Stimulated activated CD4-positive, alpha-beta T cell treated with anti-CD3 and anti-CD28 coated beads, TNF-alpha, amount 100 ng/mL, for 1 hour (primary cell): ENCODE measurements at places on chromosomes 2 and 18.

DNA sequence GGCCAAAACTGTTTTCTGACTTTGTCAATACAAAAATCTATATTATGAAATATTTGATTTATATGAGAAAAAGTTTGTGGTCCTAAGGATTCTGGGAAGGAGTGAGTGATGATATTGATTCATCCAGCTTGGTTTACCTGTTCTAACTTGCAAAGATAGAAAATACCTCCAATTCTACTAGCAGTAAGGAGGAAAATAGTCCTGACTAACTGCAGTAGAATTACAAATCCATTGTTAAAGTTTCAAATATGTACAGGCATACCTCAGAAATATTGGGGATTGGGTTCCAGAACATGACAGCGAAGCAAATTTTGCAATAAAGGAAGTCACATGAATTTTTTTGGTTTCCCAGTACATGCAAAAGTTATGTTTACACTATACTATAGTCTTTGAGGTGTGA lies 158.8 kb upstream of the CYRIA start:
- no peak for DNase-seq

DNA sequence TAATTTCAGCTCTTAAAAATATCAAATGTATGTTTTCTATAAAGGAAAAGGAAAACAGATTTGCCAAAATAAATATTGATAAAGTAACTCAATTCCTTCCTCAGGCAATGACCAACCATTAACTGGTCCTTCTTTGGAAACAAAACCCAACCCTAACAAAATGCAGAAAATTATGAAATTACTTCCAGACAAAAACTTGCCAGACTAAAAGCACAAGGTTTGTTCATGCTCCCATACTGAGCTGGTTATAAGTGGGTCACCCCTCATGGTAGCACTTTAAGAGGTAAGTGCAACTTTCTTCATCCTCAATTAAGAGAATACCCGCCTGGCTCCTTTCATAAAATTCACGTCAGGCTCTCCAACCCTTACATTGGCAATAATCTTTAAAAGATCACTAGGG lies 31.1 kb upstream of the TTC32 start:
- DNase-seq, result no peak

DNA sequence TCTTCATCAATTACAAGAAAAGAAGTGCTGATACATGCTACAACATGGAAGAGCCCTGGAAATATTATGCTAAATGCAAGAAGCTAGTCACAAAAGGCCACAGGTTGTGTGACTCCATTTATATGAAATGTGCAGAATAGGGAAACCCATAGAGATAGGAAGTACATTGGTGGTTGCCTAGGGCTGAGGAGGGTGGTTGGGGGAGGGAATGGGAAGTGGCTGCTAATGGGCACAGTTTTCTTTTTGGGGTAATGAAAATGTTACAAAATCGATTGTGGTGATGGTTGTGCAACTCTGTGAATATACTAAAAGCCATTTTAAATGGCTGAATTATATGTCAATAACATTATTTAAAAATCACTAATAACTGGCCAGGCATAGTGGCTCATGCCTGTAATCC lies 24.3 kb upstream of the RESP18 start:
- DNase-seq, result no peak

- no peak for DNase-seq
Measured at GRCh38 chr2:205688417-205689200, 6.3 kb downstream of the NRP2 start.

- DNase-seq, result no peak
Measured at GRCh38 chr2:202050652-202051051, 17.0 kb downstream of the FZD7 start.

- DNase-seq, result no peak
Measured at GRCh38 chr2:46615986-46616485, 136.7 kb downstream of the TMEM247 start.

- no peak for DNase-seq
Measured at GRCh38 chr2:175241691-175242090, 60.2 kb upstream of the ATP5MC3 start.

- no peak for DNase-seq
Measured at GRCh38 chr2:241632478-241633325, 4.3 kb downstream of the THAP4 start.

DNA sequence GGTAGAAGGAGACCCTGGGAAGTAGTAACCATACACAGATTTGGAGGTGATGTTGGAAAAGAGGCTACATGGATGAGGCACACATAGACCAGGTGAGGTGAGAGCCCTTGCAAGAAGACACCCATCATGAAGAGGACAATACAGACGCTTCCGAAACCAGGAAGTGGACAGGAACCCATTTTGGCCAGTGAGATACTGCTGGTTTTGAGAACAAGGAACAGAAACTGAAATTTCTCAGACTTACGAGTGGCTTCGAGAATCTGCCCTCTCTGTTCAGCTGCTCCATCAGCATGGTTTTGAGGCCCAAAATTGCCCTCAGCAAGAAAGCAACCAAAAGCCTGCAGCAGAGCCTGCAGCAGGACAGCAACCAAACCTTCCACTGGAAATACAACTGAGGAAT lies 479.1 kb upstream of the NRXN1 start:
- DNase-seq, result no peak

DNA sequence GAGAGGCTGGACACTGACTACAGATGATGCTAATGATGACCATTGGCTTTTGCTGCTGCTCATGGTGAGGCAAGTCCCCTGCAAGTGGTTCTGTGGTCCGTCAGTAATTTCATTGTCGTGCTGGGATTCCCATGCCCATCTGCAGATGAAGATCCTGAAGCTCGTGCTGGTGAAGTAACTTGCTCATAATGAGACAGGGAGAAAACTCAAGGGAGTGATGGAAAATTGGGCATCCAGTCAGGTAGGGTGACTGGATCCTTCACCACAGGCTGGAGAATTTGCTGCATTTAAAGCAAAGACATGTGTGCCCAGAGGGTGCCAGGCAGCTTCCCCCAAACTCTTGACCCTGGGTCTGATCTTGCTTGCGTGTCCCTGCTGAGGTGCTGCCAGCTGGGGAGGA lies 125.6 kb downstream of the TSN start:
- no peak for DNase-seq

- DNase-seq, result no peak
Measured at GRCh38 chr2:219120082-219120481, 40.5 kb downstream of the NHEJ1 start.

GRCh38 chr18:62585274-62586150 lies 62.7 kb downstream of the ZCCHC2 start:
- no peak for DNase-seq

DNA sequence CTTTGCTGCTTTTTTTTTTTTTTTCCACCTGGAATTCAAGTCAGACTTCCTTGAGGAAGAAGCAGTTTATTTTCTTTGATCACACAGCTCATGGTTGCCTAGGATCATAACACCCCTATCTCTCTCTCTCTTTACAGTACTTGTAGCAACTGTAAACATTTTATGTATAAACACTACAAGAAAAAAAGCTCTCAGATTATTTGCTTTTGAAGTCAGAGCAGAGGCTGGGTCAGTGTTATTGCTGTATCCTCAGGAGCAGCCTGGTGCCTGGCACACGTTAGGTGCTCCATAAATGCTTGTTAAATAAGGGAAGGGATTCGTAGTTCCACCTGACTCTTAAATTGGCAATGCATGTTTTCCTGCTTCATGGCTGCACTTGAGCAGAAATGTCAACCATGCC lies 221.2 kb downstream of the TGIF1 start:
- DNase-seq, result no peak

GRCh38 chr2:237072067-237072931 lies 13.4 kb upstream of the COPS8 start:
- DNase-seq, result peak; percentile 40

DNA sequence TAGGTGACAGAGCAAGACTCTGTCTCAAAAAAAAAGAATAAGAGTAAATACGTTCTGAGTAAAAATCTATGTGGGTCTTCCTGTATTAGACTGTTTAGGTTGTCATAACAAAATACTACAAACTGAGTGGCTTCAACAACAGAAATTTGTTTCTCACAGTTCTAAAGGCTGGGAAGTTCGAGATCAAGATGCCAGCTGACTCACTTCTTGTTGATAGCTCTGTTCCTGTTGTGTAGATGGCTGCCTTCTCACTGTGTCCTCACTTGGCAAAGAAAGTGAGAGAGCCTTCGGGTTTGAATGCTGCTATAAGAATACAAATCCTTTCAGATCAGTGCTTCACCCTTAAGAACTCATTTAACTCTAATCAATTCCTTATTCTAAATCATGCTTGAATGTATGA lies 430.0 kb upstream of the VWC2L start:
- DNase-seq, result no peak

- no peak for DNase-seq
Measured at GRCh38 chr2:213227458-213227857, 56.8 kb upstream of the SPAG16 start.

- DNase-seq, result no peak
Measured at GRCh38 chr2:200274116-200275075, 32.1 kb upstream of the SPATS2L start.

DNA sequence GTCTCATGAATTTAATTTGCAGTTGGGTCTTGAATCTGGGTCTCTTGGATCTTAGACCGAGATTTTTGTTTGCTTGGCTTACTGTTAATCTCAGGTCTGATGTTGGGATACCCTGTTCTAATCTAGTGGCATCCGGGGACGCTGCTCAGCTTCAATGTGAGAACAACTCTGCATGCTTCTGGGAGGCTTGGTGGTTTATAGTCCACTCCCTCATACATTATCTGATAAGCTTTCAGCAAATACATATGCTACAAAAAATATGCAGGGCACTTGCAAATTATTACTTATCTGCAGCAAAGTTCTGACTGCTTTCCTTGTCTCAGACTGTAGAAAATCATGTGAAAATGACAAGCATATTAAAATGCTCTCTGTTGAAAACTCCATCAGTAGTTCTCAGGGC lies 39.4 kb downstream of the RNF144A start:
- DNase-seq, result no peak

DNA sequence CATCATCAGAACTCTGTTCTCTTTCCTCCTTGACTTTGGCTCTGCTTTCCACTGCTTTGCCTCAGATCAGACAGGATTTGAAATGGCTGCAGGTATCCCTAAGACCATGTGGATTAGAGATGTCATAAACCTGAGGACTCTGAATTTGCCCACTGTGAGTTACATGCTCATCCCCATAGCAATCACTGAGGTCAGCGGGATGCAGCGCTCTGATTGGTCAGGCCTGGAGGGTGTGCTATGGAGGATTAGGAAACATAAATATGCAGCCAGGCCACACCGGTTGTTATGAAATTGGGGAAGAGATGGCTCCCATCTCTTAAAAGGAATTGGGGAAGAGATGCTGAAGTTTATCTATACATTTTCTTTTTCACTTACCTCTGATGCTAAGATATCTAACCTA lies 73.7 kb upstream of the DNAJC10 start:
- no peak for DNase-seq

GRCh38 chr2:68741805-68742306 lies 7.2 kb downstream of the ARHGAP25 start:
- DNase-seq, result no peak

DNA sequence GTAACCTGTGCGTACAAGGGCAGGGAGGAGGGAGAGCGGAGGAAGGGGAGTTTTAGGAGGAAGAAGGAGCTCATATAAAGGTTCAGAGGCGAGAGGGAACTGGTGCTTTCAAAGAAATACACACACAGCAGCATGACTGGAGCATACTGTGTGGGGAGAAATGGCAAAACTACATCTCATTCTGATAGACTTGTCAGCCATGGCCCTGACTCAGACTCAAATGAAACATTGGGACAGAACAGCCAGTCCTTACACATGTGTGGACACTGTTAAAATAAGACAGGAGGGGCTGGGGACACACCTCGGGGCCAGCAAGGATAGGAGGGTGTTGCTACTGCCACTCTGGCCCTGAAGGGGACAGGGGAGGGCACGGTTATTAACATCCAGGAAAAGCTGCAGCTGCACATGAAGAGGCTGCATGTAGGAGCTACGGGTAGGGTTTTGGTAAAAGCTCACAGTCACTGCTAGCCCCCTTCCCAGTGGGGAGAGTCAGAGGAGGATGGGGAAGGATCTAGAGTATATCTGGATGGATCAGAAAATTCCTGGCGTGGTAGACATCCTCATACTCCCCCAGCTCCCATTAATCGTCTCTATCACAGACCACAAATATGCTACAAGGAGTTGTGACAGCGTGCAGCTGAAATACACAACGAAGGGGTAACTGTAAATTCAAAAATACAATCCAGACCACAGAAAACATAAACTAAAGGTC lies 110.5 kb downstream of the GATA6 start:
- DNase-seq, result no peak

- DNase-seq, result no peak
Measured at GRCh38 chr2:119820275-119820674, 60.6 kb downstream of the PTPN4 start.

DNA sequence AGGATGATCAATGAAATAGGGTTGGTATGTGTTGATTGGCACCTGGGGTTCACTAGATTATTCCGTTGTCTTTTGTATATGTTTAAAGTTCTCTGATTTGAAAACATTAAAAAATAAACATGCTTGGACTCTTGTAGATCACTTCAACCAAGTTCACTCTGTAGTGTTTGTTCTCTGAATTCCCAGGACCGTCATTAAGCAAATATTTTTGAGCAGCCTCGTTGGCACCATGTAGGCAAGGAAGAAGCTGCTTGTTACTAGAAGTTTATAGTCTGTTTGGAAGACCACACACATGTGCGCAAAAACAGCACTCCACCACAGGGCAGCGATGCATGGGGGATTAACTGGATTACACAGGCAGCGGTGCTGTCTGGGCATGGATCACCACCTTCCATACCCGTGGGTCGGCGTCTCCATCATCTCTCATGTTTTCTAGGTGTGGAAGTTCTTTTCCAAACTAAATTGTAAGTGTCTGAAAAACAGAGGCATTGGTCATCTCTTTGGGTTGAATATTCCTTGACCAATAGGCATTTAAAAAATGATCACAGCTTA lies 212.2 kb downstream of the FHOD3 start:
- no peak for DNase-seq

GRCh38 chr2:219831957-219832356 lies 204.5 kb downstream of the SLC4A3 start:
- DNase-seq, result no peak

DNA sequence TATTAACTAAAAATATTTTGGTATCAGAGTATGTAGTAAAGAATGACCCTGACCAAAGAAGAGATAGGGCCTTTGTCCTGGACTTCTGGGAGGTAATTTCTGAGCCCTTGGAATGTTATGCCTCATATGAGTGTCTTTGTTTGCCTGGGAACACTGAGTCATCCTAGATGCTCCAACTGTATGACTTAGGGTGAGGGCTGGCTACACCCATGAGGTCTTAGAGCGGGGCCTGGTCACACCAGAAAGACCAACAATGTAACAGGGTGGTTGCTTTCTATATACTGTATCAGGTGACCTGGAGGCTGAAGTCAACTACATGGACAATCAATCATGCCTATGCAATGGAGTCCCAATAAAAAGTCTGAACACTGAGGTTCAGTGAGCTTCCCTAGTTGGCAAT lies 253.1 kb downstream of the MBD2 start:
- no peak for DNase-seq
